Effector memory CD8-positive, alpha-beta T cell (primary cell): ENCODE measurements at places on chromosomes 5 and 9.

DNA sequence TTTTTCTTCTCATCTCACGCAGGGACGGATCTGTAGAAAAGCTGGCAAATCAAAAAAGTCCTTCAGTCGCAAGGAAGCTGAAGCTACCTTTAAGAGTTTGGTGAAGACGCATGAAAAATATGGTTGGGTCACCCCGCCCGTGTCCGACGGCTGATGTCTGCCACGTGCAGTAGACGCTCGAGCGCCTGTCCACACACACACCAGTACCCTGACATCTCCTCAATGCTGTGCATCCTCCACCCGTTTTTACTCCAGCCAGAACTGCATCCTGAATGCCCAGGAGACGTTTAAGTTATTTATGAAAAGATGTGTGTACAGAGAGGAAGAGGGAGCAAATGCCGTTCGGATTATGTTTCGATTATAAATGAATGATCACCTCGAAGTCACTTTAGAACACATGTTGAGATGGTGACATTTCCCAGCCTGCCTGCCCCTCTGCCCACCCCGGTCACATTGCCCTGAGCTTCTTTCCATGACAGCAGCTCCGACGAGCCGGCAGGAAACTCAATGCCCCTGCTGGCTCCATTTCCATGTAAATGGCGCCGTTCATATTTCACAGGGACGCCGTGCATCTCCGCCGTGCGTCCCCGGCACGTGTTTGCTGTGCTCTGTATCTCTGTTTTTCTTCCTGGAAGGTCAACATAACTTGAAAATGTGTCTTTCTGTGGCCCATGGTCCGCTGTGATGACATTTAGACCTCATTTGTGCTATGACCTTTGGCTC is 42.7 kb downstream of the UBE2QL1 start:
- DNase-seq, result no peak

- DNase-seq, result no peak
These were observed 63.4 kb downstream of the TLE1 start for GRCh38 chr9:81625969-81626368.

DNA sequence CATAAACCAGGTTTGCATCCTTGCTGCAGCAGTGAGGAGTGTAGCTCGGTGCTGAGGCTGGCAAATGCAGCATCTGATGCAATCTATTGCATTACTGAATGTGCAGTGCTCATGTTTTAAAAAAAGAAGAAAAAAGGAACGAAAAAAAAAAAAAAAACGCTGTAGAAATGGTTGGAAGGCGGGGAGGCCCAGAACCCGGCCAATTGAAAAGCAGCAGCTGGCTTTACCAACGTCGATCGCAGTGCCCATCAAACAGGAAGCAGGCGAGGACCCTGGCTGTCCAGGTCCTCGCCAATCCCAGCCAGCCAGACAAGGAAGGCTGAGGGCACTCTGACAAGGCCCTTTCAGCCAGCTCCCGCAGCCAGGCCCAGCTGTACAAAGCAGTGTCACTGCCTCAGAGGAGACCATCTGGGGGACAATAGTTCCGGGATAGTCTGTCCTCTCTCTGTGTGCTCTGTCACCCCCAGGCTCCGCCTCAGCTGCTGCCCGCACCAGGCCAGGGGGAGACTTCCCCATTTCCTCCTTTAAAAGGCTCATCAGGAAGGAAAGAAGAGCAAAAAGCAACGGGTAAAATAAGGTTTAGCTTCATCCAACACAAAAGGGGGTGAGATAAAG is 21.8 kb upstream of the CPEB4 start:
- no peak for DNase-seq

DNA sequence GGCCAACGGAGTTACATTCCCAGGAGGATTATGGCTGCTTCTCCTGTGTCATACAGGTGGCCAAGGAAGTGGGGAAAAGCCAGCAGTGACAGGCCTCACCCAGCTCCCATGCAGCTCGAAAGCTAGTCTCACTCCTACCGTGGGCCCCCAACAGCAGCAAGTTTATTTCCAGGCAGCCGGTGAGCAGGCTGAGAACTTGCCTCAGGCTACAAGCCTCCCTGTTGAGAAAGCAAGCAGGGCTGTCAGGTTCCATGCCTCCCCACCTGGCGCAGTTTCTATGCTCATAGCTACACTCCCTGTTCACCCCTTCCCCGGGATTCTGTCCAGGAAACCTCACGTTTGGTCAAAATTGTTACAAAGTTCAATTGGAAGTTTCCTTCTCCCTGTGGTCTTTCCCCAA is 27.5 kb upstream of the DNAH5 start:
- no peak for DNase-seq

DNA sequence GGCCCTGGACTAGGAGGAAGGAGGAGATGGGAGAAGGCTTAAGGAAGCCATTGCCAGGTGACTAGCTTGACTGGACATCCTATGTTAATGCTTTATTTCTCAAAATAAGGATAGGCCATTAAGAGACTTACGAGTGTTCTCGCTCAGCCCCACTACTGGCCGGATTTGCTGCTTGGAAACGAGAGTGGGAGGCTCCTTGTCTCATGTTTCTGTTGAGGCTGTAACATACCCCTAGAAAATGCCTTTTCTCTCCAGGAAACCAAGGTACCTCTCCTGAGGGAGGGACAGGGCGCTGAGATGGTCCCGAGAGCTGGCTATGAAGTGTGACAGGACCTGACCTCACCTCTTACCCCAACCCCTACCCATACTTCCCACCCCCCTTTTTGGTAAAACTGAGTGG is 60.0 kb downstream of the RALGPS1 start:
- no peak for DNase-seq

- no peak for DNase-seq
These were observed 115.0 kb upstream of the HAND1 start for GRCh38 chr5:154593071-154593470.

DNA sequence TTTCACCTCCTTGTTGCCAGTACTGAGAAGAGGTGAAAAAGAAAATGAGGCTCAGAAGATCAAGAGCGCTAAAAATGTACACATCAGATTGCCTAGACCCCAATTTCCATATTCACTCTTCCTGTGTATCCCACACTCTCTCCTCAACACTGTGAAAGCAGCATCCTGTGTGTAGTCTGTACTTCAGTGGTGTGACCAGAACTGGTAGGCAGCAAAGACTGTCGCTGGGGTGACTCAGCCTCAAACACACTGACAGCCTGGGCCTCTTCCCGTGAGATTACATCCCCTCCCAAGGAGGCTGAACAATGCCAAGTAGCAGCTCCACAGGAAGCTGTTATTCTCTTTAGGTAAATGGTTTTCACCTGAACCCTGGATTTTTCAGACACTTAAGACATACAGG is 135.5 kb downstream of the CCDC192 start:
- no peak for DNase-seq

GRCh38 chr5:150544611-150545219 is 36.8 kb downstream of the NDST1 start:
- DNase-seq, result peak; percentile 55

DNA sequence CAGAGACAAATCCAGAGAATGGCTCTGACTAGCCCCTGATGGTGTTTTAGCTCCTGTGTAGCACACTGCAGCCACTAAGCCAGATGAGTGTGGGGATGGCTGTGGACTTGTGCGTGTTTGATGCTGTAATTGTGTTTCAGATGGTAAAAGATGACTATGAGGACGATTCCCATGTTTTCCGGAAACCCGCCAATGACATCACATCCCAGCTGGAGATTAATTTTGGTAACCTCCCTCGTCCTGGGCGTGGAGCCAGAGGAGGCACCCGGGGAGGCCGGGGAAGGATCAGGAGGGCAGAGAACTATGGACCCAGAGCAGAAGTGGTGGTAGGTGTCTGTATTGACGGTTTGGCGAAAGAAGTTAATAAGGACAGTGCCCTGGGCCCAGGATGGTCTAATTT is 38.0 kb downstream of the HABP4 start:
- no peak for DNase-seq

GRCh38 chr9:14007190-14007769 is 306.7 kb downstream of the NFIB start:
- DNase-seq, result no peak

- no peak for DNase-seq
These were observed 167.5 kb downstream of the INSYN2B start for GRCh38 chr5:169812786-169813185.

DNA sequence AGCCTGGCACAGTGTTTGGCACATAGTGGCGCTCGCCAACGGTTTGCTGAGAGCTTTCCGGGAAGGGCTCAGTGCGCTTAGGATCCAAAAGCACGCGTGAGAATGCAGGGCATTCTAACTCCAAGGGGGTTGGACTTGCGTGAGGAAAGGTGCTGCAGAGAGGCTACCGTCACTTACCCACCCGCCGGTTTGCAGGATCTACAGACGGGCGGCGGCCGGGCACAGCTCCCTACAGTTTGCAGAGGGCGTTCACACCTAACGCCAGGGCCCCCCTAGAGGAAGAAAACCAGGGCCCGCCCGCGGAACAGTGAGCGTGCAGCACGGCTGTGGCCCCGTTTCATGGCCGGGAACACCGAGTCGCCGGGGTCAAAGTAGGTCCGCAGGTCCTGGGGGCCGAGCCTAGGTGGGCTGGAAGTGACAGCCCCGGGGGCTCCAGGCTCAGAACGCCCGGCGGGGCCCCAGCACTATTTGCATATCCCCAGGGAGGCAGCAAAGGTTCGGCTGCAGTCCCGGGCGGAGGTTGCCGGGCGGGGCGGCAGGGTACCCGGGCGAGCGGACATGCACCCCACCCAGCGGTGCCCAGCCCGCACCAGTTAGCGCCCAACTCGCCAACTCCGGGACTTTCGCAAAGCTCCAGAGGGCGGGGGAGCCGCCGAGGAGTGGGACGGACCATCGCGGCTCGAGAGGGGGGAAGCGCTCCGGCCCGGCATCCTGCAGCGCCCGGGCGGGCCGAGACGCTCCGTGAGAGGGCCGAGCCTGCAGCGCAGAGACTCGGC is 526 bp upstream of the GALNT10 start:
- peak; percentile 83 for DNase-seq

DNA sequence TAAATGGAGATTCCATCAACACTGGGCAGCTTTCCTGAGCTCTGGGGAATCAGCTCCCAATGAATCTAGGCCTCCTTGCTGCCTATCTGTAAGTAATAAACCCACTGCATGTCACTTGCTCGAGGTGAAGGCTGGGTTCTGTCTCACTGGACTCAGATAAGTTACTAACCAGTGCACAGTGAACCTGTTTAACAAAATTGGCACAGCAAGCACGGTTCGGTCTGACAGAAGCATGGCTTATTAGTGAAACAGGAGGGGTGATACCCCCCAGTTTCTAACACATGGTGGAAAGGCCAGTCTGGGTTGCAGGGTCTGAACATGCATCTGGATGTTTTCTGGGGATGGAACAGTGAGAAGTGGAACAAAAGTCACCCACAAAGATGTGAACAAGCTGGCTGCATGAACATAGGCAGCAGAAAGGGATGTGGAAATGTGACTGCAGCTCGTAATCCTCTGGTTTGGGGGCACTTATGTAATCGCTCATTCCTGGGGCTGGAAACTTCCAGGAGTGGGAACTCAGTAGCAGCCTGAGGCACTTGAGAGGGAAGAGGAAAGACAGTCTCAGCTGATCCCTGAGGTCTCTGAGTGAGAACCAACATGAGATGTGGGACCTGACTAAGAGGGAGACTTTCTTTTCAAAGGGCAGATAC is 37.7 kb downstream of the UGT3A2 start:
- DNase-seq, result no peak

DNA sequence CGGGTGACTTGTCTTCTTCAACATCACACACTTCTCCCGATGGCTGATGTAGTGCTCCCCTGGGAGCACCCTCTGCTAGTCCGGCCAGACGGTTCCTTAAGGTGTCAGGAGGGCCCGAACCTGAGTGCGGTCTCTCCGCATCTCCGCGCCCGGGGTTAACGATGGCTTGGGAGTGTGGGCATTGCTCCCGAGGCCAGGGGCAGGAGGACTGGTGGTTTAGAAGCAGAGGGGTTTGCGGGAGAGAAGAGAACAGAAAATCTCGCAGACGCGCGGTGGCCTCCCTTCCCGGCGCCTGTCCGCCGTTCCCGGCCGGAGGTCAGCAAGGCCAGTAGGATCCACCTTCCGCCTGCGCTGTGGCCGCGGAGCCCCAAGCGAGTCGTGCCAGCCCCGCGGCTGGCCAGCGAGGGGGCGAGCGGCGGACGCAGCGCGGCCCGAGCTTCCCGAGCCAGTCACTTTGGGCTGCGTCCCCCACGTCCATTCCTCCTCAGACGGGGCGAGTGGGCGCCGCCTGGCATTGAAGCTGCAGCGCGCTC is 700 bp downstream of the CDO1 start:
- DNase-seq, result no peak

DNA sequence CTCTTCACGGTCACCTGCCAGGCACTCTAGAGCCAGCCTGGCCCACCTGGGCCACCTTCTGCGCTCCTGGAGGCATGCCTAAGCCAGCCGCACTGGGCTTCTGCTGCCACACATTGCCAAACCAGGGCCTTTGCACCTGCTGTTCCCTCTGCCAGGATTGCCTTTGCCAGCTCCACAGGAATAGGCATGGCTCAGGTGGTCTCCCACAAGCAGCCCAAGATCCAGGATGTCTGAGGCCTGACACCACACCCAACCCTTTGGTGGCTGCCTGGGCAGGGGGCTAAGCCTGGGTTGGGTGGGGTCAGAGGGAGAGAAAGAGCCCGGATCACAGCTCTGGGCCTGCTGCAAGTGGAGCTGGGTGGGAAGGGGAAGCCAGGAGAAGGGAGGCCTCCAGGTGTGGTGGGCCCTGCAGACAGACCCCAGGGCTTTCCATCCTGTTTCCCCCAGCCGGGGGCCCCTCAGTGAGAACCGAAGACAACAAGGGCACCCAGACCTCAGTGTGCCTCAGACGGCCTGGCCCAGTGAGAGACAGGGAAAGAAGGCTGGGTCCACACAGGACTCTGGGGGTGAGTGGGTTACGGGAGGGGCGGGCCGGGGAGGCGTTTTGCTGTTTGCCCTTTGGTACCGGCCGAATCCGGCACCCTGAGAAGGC is 672 bp upstream of the SUSD3 start:
- DNase-seq, result no peak

GRCh38 chr9:128244837-128245231 is 31.0 kb downstream of the GOLGA2 start:
- no peak for DNase-seq

- DNase-seq, result no peak
These were observed 334.7 kb downstream of the NR2F1-AS1 start for GRCh38 chr5:93246090-93246855.

DNA sequence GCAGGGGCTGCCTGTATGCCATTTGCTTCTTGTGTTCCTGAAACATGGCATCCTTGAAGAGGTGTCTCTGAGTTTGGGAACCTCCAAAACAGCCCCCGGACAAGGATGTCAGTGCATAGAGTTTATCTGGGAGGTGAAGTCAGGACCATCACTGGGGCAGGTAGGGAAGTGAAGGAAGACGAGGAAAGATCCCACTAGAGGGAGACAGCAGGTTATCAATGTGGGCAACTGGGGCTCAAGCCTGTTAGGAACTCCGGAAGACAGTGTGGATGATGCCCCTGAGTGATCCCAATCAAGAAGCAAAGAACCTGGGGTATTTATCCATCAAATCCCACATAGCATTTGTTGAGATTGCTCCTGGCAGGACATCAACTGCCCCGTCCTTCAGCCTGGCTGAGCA is 233.1 kb downstream of the AGTPBP1 start:
- DNase-seq, result no peak

GRCh38 chr9:132087438-132088030 is 7.9 kb upstream of the MED27 start:
- DNase-seq, result no peak

DNA sequence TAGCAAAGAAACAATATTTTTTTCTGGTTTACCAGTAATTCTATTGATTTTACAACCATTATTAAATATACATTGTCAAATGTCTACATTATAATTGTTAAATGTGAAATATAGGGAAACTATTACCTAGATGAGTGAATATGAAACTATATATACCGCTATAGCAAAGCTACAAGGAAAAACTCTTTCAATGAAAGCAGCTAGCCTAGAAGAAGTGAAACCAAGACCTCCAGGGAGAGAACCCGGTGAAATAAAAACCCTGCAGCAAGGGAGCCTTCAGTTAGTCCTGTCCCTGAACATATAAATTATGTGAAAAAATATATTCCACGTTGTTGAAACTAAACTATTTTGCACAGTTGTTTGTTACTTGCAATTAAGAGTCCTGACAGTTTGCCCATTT is 913.1 kb downstream of the EFNA5 start:
- DNase-seq, result no peak
